ENCODE measurements at places on chromosomes 6 and 20.

DNA sequence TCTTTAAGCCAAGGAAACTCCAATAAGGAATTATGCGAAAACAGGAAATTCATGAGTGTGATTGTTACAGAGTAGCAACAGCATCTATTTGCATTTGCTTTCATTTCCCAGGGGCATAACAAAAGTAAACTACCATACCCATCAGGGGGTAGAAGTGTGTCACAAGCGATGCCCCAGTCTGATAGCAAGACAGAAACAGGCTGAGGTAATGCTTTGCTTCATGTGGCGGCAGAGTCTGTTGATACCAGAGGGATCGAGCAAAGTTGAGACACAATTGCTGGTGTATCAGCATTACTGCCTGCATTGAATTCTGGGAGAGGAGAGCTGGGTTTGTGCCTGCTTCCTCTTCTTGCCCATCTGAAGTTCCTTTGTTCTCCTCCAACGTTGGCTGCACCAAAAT is 51.2 kb upstream of the LYRM2 start:
- DNase-seq = no peak

- no peak for DNase-seq
Measured at GRCh38 chr20:11195169-11195568, 521.4 kb upstream of the JAG1 start.

DNA sequence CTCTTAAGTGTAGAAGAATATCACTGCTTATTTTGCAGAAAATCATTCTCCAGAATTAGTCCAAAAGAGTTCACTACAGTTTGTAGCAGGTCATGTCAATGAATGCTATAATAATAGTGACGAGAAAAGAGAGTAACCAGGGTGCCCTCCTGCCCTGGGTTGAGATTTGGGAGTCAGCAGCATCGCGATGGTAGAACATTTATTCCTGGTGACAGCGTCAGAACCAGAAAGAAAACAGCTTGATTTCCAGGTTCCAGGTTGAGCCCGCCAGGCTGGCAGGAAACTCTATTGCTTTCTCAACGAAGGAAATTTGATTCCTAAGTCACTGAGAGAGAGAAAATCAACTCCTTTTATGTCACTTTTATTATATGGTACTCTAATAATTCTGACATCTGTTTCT is 550.3 kb downstream of the QKI start:
- DNase-seq = no peak

DNA sequence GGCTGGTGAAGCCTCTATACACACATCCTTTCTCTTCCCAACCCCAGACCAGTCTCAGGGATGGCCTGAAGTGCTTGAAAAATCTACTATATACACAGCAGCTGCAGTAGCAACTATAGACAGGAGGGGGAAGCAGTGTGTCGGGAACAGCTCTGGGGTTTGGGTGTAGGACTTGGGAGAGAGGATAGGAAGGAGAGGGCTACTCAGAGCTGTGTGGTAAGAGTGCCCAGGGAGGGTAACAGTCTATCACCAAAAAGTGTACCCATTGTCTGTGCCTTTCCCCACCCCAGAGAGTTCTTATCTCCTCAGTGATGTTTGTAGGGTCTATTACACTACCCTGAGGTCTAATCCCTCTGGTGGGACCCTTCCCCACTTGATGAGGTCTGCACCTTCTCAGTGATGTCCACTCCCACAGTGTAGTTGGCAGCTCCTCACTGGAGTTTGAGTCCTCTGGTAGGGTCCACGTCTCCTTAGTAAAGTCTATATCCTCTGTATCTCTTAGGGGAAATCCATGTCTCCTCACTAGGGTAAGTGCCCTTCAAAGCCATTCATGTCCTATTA is 1.5 kb upstream of the GGT7 start:
- peak; percentile 81 for DNase-seq

DNA sequence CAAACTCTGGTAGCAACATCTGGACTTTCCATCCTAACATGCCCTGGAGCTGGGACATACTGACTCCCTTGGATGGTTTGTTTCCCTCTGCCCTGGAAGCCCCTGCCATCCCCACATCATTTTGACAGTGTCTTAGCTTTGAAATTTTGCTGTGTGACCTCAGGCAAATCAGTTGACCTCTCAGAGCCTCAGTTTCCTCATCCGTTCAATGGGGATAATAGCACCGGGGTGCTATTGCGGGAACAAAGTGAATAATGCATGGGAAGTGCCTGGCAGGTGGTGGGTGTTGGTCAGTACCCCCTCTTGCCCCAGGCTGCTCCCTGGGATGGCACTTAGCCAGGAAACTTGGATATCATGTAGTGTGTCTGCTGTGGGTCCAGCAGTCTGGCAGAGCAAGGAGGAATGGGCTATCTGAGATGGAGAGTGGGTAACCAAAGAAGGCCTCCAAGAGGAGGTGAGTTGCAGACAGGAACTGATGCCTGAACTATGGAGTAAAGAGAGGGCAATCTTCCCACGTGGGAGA is 88.6 kb downstream of the MRPL14 start:
- DNase-seq = no peak

DNA sequence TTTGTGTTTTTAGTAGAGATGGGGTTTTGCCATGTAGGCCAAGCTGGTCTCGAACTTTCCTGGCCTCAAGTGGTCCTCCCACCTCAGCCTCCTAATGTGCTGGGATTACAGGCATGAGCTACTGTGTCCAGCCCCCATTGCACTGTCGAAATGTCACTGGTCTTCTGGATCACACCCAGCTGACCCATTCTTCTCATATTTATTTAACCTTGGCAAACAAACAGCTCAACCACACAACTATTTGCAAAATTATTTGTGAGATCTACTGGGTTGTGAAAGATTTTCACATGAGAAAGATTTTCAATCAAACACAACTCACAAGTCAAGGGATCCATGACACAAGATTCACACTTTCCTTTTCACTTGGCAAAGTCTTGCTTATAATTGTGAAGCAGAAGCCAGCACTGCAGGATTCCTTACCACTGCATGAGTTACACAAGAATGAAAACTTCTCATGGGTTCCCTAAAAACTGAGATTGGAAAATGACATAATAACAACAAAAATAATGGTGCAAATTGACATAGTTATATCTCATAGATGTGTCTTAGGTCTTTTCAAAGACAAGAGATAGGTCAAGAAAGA is 2.0 kb upstream of the CST9L start:
- no peak for DNase-seq
